ENCODE measurements at places on chromosomes 6 and 20. TPM values are rescaled to one million over a fixed set of nuclear protein-coding genes. Genes with fewer than 3 reads are reported as not detected.

DNA sequence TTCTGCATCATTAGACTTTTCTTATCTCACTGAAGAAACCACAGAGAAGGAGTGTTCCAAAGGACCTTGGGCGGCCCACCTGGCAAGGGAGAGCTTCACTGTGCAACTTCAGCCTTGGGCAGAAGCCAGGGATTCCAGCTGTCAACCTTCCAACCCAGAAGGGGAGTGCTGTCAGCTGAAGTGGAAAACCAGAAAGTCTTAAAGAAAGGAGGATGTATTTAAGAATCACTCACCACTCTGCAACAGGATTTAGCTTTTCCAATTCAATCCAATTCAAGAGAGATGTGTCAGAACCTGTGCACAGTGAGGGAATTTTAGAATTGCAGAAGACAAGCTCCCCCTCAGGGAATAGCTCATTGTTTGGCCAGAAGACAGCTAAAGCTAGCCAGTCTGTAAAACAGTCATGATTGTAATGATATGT, 553.7 kb downstream of the CD83 start:
- no peak for DNase-seq

The DEFB124 gene
- not detected for polyA plus RNA-seq

DNA sequence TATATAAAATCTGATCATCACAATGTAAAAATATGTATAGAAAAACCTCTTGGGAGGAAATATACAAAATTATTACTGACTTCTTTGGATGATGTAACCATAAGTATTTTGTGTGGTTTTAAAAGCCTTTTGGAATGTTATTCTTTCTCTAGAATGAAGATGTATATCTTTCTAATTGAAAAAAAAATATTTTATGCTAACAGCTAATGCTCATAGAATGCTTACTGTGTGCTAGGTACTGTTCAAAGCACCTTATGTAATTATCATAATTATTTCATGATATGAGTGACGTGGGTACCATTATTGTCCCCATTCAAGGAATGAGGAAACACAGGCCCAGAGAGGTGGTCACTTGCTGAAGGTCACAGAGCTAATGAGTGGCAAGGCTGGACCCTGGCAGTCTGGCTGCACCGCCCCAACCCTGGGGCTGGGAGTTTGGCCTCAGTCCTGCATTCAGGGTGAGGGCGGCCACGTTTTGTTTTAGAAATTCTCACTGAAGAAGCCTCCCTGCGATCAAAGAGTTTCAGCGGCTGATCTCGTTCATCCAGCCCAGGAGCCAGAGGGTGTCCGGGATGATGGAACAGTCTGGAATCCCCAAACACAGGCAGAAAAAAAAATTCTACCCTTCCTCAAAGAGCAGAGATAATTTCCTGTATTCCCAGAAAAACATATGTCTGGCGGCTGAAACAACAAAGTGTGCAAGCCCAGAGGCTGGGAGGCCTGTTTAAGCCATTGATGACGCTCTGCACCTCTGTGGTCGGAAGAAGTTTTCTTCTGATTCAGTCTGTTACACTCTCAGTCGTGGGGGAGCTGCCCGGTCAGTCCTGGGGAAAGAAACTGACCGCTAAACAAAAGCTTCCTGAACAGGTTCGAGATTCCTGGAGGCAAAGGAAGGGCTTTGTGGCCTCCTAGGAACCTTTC, 37.3 kb downstream of the TFEB start:
- no peak for DNase-seq

The WFDC10B gene
- polyA plus RNA-seq: not detected

The DEFB132 gene
- polyA plus RNA-seq: not detected

The KCNS1 gene
- not detected for polyA plus RNA-seq

DNA sequence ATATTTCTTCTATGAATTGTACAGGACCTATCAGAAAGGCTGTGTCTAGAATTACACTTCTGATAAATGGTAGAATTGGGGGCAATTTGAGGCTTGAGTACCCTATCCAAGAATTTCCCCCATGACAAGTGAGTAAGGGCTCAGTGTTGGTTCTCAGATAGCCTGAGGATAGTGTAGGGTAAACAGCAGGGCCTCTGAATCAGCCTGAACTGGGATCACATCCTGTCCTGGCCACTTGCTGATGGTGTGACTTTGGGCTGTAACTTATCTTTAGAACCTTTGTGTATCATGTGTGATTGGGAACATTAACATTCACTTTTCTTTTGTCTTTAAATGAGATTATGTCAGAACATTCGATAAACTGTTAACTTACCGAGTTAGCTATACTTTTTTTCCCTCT, 151.0 kb downstream of the CLIC5 start:
- no peak for DNase-seq

The HLA-DRB1 gene
- polyA plus RNA-seq: 2,792 TPM

- no peak for DNase-seq
These were observed 6.1 kb downstream of the TRIM10 start for GRCh38 chr6:30154709-30155519.

The IGF2R gene
- polyA plus RNA-seq: 25.9 TPM

The HAO1 gene
- not detected for polyA plus RNA-seq

DNA sequence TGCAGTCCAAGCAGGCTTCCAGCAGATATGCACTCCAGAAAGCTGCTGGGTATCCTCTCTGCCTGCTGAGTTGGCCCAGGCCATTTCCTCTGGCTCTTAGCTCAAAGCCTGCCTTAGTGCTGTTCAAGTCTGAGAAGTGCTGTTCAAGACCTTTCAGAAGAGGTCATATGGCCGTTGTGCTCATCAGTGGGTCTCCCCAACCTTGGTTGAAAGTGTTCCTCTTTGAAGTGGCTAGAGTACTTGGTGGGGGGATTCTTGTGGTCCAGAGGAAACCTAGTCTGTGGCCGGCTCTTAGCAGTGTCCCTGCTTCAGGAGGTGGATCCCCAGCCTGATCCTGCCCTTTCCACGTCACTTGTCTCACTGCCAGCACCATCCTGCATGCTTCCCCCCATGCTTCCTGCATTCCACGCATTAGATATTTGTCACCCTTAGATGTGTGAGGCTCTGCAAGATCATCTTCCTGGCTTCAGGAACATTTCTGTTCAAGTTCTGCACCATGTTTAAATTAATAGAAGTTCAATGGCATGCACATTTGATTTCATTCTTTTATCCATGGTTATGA, 105.0 kb downstream of the FIG4 start:
- no peak for DNase-seq

DNA sequence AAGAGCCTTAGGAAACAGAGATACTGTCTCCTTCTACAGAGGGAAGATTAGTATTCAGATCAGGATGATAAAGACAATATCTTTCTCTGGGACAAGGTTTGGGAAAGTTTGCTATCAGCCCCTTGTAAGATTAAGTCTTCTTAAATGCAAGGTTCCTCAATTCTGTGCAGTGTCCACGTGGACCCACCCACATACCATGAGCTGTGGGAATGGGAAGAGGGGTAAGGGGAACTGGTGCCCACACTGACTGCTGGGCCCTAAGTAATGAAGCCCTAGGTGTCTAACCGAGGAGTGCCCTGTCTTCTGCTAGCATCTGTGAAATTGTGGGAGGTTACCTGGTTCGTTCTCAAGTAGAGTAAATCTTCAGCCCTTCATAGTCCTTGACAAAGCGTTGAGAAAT, 5.8 kb upstream of the SSTR4 start:
- DNase-seq: no peak

- no peak for DNase-seq
These were observed 250.0 kb downstream of the UST start for GRCh38 chr6:148996815-148997214.
